Stimulated activated naive CD8-positive, alpha-beta T cell treated with anti-CD3 and anti-CD28 coated beads, Interleukin-15, Interleukin-2, amounts not matched to agents 100 U/mL and 50 U/mL, for 24 hours (primary cell): ENCODE measurements at places on chromosomes 5 and 9.
A peak's percentile ranks its signal among the peaks of the same experiment; 100 is the strongest.

DNA sequence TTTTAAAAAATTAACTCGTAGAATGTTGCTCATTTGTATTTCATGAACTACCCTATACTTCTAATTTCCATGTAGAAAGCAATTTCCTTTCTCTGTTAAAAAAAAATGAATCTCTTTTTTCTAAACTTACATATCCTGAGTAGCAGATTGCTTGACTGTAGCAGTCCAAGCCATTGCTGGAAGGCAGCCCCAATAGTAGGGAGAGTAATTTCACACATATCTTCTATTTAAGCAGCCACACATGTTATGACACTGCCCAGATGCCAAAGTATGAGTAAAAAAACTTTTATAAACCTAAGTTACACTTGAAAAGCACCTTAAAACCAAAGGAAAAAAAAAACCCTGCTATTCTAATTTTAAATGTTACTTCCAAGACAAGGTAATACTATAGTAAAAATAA is 69.6 kb downstream of the FBXL17 start:
- DNase-seq = no peak

GRCh38 chr9:16191691-16192402 is 639.0 kb downstream of the CCDC171 start:
- peak; percentile 73 for DNase-seq

DNA sequence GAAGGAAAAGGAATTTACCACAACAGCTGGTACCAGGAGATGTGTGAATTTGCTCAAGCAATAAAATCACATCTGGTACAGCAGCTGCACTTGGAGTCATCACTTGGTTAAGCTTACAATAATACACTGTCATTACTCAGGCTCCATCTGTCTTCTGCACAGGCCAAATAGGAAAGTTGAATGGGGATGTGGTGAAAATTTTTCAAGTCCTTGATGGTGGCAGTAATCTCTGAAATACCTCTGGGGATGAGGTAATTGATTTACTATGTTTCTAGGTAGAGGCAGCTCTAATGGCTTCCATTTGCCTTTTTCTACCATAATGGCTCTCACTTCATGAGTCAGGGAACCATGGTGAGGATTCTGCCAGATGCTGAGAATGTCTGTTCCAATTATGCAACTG is 206.8 kb upstream of the ATP10B start:
- no peak for DNase-seq

DNA sequence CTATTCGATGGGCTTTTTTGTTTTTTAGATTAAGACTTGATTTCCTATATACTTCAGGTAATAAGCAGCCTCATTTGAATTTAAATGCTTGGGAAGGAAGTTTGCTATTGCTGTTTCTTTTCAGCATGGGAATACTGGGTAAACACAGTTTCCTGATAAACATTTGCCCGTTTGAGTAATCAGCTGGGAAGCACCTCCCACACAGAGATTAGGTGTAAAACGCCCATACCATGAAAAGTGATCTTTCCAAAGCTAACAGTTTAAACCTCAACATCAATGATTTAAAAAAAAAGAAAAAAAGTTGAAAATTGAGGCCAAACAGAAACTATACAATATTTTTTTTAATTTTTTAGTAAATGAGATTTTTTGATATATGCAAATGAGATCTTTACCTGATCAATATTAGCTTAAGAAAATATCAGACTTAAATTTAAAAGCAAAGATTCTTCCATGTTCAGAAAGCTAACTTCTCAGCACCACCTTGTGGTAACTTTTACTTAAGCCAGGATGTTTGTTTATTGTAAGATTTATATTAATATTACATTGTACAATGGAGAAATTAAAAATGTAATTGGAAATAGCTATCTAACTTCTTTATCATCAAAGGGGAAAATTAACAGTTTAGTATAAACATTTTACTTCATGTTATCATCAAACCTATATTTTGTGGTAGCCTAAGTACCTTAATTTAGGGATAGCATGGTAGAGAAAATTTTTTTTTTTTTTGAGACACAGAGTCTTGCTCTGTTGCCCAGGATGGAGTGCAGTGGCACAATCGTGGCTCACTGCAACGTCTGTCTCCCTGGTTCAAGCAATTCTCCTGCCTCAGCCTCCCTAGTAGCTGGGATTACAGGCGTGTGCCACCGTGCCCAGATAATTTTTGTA is 39.8 kb downstream of the F2RL2 start:
- DNase-seq = no peak

DNA sequence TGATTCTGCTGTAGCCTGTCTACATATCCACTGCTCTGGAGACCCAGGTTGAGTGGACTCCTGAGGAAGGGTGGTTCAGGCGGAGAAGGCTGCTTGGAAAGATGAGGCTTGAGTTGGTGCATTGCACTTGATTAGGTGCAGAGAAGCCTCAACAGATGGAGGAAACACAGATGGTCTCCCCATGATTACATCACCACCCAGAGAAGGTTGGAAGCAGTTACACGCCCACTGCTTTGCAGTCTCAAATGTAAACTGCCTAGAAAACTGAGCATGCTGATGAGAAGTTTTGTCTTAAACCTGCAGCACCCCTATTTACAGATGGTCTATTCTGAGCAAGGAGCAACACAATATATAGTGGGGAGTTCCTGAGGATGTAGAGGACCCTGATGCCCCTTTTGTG is 266.6 kb downstream of the PIK3R1 start:
- no peak for DNase-seq

- DNase-seq = no peak
Measured at GRCh38 chr5:143206196-143207053, 197.1 kb downstream of the NR3C1 start.

DNA sequence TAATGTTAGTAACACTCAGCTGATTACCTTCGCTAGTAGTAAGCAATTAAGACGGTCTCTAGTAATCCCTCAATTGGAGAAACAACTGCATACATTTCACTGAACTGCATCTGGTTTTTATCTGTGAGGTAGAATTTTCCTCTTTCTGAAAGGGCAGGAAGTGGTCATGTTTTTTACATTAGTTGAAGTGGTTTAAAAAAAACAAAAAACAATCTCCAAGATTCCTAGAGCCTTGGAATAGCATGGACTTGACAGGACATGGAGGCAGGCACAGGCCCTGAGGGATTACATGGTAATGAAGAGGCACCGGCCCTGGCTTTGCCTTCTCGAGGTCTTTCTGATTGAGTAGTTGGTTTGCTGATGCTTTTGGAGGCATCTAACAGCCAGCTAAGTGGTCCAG is 25.8 kb downstream of the THBS4 start:
- no peak for DNase-seq

GRCh38 chr5:27158775-27159174 is 120.4 kb upstream of the CDH9 start:
- no peak for DNase-seq

DNA sequence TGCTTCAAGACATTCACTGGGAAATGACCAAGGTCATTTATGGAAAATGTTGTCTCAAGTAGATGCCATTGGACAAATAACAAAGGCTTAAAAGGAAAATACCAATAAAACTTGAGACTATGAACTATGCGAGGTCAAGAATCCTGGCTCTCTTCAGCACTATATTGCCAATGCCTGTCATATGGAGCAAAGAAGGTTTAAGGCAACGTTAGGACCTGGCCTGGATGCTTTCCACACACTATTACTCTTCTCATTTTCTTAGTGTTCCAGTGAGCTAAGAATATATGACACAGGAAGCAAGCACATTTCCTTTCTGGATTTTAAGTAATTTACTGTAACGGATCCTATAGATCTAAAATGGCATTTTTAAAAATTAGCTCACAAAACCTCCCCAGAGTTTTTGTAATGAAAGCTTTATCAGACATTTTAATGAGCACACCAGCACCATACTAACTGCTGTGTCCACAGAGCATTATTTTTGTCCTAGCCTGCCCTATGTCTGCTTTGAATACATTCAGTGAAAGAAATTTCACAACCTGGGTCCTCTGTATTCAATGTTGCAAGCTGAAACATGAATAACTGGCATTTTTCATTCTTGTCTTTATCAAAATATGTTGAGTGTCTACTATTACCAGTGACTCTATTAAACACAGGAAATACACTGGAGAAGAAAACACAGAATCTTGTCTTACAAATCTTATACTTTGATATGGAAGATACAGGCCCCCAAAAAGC is 315.6 kb downstream of the CETN3 start:
- no peak for DNase-seq
